Dermis microvascular lymphatic vessel endothelial cell (primary cell): ENCODE measurements at places on chromosomes 13 and 19. TPM values are rescaled to one million over a fixed set of nuclear protein-coding genes. Genes with fewer than 3 reads are reported as not detected.

DNA sequence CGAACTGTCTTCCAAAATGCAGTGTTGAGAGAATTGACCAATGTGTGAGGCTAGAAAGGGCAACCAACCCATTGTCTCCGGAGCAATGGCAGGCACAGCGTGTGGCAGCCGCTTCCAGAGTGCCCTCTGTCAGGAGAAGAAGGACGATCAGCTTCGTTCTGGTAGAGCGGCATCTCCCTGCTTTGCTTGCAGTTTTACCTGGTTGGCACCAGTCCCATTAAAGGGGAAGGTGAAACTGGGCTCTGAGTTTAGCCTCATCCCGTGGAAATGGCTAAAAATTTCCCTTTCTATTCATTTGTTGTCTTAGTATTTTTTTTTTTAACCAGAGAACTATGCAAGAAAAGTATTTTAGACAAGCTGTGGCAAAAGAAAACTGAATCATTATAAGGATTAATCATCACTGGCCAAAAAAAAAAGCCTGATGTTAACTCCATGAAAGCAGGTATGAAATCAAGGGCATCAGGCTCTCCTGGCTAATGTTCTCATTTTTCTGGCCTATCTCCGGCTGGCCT, 81.5 kb upstream of the SLC7A1 start:
- no peak for DNase-seq

The IFI30 gene
- 4.5 and 6.1 TPM in 2 replicates for total RNA-seq

- DNase-seq, result no peak
These were observed 6.3 kb downstream of the SLC7A10 start for GRCh38 chr19:33219261-33219815.

The ZNF415 gene
- 1.2 and 1.8 TPM in 2 replicates for total RNA-seq

GRCh38 chr19:32852216-32852615, 17.4 kb downstream of the SLC7A9 start:
- no peak for DNase-seq

The APLP1 gene
- total RNA-seq, result 1.8 TPM in 2 replicates

DNA sequence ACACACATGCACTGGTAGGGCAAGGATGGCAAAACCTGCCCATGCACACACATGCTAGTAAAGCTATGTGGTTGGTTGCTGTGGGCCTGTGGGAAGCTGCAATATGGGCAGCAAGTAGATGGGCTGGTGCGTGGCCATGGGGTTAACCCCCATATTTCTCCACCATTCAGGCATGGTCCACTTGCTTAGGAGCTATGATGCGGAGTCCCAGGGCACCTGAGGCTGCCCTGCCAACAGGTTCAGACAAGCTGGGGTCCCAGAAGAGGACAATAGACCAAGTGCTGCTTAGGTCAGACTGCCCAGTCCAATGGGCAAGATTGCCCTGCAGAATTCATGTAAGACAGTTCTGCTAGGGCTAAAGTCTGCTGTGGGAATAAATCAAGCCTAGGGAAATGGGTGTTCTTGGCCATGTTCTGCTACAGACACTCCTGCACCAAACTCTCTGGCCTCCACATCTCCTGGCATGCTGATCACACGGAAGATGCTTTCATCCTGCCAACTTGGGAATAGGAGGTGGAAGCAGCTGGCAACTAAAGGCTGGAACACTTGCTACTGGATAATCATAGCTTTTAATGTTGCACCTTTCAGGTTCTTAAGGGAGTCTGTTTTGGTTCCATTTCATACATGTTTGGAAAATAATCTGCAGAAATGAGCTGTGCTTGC, 646.3 kb upstream of the SLITRK1 start:
- DNase-seq, result no peak

The CBY2 gene
- total RNA-seq, result not detected in 2 replicates

The IL11 gene
- total RNA-seq, result under 0.01 and 0.13 TPM in 2 replicates

The KLK5 gene
- total RNA-seq, result not detected in 2 replicates

The UPK1A gene
- total RNA-seq, result not detected in 2 replicates

DNA sequence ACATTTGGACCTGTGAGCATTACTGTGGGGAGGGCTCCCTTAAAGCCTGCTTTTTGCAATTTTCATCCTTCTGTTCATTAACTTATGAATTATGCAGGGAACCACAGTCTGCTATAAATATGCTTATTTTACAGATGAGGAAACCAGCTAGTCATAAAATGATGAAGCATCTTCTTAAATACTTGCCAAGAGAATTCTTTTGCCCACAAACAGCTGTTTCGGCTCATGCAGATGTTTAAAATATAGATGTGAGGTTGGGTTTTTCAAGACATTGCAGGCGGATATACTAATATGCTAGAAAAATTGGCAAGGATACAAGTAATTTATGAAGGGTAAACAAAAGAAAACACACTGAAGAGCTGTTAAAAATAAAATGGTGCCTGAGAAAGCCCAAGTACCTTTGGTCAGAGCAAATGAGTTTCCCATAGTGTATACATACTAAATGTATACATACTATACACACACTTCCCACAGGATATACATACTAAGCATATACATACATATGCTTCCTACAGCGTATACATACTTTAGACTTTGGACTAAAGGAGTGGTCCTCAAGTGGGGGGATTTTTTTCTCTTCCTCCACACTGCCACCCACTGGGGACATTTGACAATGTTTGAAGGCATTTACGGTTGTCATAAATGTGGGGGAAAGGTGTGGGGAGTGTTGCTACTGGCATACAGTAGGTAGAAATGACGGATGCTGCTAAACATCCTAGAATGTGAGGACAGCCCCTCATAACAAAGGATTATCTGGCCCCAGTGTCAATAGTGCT, 164.9 kb upstream of the CSNK1A1L start:
- no peak for DNase-seq

GRCh38 chr19:35167251-35168119, 12.9 kb downstream of the FXYD5 start:
- DNase-seq, result no peak

GRCh38 chr19:18666317-18666716, 17.2 kb upstream of the CRTC1 start:
- no peak for DNase-seq

DNA sequence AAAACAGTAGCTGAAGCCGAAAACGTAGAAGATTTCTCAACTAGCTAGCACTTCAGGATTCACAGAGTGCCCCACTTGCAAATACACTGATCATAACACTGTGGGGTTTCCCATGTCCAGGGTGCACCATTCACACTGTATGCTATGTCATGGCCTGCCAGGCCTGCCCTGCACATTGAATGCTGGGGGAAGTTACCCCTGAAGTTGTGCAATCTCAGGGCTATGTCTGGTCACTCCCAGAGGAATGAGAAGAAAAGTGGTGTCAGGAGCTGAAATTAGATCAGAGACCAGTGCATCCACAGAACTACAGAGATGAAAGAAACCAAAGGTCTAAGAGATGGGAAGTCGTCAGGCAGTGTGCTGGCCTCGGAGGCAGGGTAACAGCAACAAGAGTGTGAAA, 196.8 kb downstream of the RAP2A start:
- DNase-seq, result no peak
